ENCODE measurements at places on chromosomes 4 and X. TPM values are rescaled to one million over a fixed set of nuclear protein-coding genes. Genes with fewer than 3 reads are reported as not detected.

GPRIN3 gene
- total RNA-seq: 12.1 TPM

POU4F2 gene
- total RNA-seq: not detected

STK32B gene
- total RNA-seq: 0.50 TPM

AWAT2 gene
- total RNA-seq: not detected

COL25A1 gene
- 0.87 TPM for total RNA-seq

ETDB gene
- total RNA-seq: not detected

NEUROG2 gene
- total RNA-seq: not detected

HOPX gene
- total RNA-seq: 2.5 TPM

HPF1 gene
- total RNA-seq: 17.8 TPM

LANCL3 gene
- 0.04 TPM for total RNA-seq

CCDC149 gene
- total RNA-seq: 8.0 TPM

FGFBP1 gene
- total RNA-seq: not detected

CFI gene
- total RNA-seq: 9.8 TPM

IL15 gene
- total RNA-seq: 1.8 TPM

HTR2C gene
- total RNA-seq: not detected

GPR173 gene
- total RNA-seq: 0.54 TPM

FAM47B gene
- total RNA-seq: not detected

TMEM164 gene
- 43.0 TPM for total RNA-seq

BEX1 gene
- not detected for total RNA-seq

GLRA2 gene
- not detected for total RNA-seq

DAPP1 gene
- total RNA-seq: not detected

NIPAL1 gene
- 0.75 TPM for total RNA-seq

USP9X gene
- 62.8 TPM for total RNA-seq

PRRG1 gene
- 9.1 TPM for total RNA-seq

UCHL1 gene
- 6.7 TPM for total RNA-seq

PAGE2B gene
- not detected for total RNA-seq

GABRE gene
- 39.8 TPM for total RNA-seq
